ENCODE measurements at places on chromosomes 6 and 20.

GRCh38 chr20:57250607-57251343, 15.7 kb downstream of the BMP7 start:
- peak; percentile 79 for DNase-seq

DNA sequence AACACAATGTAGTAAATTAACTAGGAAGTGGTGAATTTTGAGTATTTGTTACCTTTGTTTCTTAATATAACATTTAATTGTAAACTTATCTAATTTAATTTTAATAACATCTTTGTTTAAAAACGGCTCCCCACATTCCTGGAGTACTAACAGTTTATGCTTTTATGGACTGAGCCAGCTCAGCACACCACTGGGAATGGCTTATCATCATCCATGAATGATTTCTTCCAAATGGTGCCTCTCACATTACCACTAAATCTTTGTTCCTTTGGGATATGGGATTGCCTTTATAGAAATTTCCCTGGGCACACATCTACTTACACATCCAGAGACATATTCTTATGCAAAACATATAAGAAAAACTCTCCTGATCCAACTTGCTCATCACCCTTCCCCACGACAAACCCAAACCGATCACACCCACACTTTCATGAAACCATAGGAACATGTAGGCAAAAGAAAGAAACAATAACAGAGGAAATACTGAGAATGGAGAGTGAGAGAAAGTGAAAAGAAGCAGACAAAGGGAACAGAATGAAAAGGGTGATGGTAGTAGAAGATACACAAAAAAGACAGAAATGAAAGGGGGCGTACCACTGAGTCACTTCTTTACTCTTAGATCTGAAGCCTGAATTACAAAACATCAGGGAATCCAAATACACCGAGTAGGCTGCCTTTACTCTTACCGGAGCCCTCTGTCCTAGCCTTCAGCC, 58.5 kb upstream of the KCNK16 start:
- DNase-seq = no peak

DNA sequence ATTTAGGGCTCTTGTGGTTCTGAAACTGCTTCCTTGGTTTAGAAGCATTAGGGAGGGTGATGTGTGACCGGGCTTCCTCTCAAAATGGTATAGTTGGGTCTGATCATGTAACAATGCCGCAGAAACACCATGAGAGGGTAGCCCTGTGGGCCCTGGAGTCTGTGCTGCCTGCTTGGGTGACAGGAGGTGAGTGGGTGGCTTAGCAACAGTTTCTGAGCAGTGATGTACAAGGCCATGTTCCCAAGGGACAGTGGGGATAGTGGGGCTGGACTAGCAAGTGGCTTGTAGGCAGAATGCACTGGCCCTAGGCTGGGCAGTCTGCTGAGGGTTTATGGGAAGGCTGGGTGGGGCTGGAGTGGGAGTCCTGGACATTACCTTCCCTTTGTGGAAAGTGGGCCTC, 106.9 kb upstream of the MYL9 start:
- no peak for DNase-seq

DNA sequence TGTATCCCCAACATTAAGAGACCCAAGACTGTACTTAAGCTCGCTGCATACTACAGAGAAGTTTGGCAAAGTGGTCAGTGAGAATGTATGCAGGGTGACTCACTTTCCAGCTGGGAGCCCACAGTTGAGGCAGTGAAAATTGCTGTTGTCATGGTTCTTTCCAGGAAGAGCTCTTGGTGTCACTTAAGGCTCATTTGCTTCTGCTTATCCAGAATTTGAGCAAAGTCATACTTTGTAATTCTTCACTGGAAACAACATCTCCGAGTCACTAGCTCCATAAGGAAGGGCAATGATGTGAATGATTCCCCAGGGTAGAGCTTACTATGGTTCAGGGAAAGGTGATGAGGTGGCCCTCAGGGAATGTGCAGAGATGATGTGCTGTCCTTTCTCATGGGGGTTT, 65.4 kb upstream of the FBXL4 start:
- DNase-seq = peak; percentile 63

DNA sequence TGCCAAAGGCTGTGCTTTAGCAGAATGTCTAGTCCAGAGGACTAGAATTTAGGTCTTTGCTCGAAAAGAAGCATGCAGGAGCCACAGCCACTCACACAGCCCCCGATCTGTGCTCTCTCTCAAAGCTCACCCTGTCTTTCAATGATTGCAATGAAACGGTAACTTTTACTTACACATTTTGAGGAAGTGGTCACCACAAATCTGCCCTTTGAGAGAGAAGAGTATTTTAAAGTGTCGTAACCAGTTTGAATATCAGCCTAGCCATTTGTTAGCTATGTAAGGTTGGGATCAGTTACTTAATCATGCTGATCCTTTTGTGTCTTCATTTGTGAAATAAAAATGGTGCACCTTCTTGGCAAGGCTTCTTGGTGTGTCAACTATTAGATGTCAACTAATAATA, 209.0 kb downstream of the TFAP2A start:
- peak; percentile 78 for DNase-seq

DNA sequence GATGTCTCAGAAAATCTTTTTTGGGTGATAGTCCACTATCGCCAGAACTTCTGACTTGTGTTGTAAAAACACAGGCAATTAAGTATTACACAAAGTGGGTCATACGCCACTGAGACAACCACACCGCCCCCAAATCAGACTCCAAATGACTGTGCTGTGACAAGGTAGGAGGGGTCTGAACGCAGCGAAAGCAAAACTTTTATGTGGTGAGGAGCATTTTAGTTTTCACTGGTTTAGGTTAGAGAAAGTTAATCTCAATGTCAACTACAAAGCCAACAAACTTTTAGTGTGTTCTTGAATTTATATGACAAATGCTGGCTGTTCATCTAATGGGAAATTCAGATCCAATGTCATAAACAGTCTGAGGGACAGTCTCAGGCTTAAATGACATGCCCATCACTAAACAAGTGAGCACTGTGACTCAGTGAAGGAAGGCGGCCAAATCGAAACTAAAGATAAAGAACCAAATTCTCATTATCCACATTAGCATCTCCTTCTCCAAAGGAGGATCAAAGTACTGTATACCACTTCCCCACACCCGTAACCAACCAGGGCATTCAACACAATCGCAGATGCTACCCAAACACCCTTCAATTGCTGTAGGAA, 186.7 kb downstream of the GJA10 start:
- DNase-seq = no peak

DNA sequence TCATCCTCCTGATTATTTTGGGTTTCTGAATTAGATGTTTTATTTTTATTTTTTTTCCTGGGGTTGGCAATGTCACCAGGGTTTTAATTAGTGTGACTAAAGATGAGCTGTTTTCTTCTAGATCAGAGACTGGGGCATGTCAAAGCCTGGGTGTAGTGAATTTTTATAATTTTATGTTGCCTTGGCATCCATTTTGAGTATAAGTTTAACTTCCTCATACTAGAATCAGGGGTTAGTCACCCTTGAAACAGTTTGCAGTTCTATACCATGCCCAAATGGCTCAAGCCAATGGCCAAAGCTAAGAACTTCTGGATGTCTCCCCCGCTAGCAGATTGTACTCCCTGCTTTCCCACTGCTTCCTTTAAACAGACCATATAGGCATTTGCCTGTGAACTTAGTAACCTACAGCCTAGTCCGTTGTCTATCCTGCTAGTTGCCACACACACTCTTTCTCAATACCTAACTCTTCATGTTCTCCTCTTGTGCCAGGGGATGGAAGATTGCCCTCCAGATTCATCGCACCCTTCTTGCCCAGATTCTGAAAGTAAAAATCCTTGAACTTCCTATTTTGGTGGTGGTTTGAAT, 54.5 kb downstream of the KIAA0408 start:
- no peak for DNase-seq
